ENCODE measurements at places on chromosomes 12 and 14.

DNA sequence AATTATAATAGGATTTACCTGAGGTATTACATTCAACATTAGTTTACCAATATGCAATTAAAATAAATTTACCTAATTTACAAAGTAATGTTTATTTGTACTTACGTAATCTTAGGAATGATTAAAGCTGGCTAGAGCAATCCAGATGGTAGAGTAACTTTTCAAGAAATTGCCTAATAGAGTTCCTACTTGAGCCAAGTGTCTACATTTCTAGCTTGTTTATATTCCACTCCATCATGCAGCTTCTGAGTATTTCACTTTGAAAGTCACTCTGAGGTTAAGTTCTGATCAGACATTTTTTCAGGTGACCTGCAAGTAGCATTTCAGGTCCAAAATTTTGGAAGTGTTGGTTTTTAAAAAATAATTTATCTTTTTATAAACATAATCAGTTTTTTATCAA is 1080.7 kb downstream of the TRHDE start:
- no peak for DNase-seq

GRCh38 chr14:101808894-101809670 is 47.6 kb downstream of the PPP2R5C start:
- no peak for DNase-seq

DNA sequence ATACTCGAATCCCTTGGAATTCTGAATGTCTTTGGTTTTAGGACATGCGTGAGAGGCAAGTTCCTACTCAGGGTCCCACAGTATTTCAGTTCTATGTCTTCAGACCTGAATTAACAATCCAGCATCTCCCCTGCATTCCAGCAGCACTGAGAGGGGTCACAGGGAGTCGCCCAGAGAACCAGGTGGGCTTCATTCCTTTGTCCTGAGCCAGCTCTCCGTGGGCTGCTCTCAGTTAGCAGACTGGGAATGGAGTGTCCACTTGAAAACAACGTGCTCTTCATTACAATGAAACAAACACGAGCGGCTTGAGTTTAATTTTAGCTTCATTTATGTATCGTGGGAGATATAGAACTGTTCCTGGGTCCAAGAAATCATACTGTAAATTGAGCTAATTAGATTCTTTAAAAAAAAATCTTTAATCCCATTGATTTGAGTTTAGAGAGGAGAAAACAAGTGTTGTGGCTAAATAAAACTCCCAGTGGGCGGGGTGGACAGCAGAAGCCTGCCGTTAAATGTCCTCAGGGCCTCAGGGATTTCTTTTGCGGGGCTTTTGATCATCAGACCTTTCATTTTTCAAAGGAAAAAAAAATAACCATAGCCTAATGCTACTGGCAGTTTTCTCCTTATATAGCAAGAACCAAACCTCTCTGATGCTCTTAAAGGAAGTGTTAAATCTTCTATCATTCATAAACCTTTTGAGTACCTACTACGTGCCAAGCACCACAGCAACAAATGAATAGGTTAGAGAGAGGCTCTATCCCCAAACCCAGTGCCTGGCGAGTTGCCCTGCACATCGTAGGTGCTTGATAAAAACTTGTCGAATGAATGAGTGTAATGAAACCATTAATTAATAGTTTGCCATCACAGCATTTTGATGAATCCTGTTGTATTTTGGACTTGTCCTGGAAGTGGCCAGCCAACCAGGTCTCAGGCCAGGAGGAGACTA is 140.4 kb downstream of the CHST11 start:
- no peak for DNase-seq

- no peak for DNase-seq
Observed at GRCh38 chr12:3055704-3056467, 21.3 kb upstream of the TSPAN9 start.

All from neural crest cell (in vitro differentiated cells).